Stimulated activated CD4-positive, alpha-beta T cell treated with anti-CD3 and anti-CD28 coated beads, TNF-alpha, amount 100 ng/mL, for 4 hours (primary cell): ENCODE measurements at places on chromosomes 11 and 22.

GRCh38 chr11:46374815-46375214, 6.7 kb upstream of the MDK start:
- DNase-seq, result no peak

- DNase-seq, result no peak
These were observed 13.2 kb downstream of the UEVLD start for GRCh38 chr11:18575361-18575760.

GRCh38 chr22:33539902-33540751, 380.1 kb downstream of the LARGE1 start:
- DNase-seq, result no peak

- no peak for DNase-seq
These were observed 12.4 kb upstream of the CLDN5 start for GRCh38 chr22:19536564-19536963.

DNA sequence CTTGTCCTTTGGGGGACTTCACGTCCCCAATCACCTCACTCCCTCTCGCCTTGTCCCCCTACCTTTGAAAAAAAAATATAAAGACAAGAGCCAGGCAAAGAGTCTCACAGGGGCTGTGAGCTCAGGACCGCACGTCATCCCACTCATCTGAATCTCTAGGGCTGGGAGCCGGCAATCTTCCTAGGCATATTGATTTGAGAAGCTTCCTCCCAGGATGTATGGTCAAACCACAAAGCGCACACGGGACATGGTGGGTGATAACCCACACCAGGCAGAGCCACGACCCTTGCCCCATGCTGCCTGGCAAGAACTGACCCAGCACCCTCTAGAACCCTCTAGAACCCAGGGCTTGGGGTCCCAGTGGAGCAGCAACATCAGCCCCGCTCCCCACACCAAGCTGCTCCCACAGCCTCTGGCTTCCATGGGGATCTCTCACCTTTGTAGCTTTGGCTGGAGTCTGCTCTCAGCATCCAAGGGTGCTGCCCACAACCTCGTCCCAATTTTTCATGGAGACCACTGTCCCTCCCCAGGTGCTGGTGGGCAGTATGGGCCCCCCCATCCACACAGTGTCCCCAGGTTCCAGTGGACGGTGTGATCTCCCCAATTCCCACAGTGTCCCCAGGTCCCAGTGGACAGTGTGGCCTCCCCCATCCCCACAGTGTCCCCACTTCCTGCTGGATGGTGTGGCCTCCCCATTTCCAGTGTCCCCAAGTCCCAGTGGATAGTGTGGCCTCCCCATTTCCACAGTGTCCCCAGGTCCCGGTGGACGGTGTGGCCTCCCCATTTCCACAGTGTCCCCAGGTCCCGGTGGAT, 85.2 kb upstream of the FGF3 start:
- DNase-seq, result no peak

DNA sequence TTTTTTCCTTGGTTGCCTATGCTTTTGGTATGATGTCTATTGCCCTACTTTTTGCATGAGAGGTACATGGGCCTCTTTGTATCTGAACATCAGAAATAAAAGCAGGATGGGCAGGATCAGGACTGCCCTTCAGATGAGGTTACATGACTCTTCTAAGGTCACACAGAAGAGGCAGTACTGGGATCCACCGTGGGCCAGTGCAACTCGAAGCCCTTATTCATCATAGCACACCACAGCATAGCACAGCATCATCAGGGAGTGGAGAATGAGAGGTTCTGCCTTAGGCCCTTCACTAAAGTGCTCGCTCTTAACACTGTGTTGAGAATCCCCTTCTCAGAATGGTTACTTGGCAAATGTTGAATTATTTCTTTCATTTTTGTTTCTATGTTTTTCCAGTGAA, 88.3 kb downstream of the C22orf31 start:
- no peak for DNase-seq

GRCh38 chr22:19173047-19174035, 5.2 kb downstream of the SLC25A1 start:
- no peak for DNase-seq

- DNase-seq, result no peak
These were observed 615.7 kb upstream of the LRRC4C start for GRCh38 chr11:42075180-42075579.

DNA sequence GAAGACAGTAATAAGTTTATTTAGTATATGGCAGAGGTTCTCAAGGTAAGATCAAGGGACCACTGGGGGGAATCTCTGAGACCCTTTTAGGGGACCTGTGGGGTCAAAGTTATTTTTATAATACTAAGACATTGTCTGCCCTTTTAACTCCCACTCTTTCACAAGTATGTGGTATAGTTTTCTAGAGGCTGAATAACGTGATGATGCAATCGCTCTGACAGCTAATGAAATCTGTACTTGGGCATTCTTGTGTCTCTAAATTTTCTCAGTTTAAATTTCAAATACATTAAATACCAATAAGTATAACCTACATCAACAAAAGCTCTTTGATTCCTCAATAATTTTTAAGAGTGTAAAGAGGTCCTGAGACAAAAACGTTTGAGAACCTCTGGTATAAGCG, 147.9 kb downstream of the ATG16L2 start:
- no peak for DNase-seq

- no peak for DNase-seq
These were observed 9.8 kb downstream of the LRRC74B start for GRCh38 chr22:21055564-21055834.

DNA sequence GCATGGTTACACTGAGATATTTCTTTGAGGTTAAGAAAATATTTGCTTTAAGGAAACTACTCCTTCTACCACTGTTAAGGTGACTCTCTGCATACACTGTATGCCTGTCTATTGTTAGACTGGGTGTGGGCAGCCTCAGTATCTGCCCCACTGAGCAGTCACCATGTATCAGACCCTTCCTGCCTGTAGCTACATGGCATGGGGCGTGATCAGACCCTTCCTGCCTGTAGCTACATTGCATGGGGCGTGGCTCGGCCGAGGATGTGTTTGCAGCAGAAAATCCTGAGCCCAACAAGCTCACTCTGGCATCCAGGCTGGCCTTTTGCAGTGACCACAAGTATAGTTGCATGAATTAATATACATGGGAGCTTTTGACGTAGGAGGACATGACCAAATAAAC, 669.4 kb downstream of the OPCML start:
- no peak for DNase-seq

DNA sequence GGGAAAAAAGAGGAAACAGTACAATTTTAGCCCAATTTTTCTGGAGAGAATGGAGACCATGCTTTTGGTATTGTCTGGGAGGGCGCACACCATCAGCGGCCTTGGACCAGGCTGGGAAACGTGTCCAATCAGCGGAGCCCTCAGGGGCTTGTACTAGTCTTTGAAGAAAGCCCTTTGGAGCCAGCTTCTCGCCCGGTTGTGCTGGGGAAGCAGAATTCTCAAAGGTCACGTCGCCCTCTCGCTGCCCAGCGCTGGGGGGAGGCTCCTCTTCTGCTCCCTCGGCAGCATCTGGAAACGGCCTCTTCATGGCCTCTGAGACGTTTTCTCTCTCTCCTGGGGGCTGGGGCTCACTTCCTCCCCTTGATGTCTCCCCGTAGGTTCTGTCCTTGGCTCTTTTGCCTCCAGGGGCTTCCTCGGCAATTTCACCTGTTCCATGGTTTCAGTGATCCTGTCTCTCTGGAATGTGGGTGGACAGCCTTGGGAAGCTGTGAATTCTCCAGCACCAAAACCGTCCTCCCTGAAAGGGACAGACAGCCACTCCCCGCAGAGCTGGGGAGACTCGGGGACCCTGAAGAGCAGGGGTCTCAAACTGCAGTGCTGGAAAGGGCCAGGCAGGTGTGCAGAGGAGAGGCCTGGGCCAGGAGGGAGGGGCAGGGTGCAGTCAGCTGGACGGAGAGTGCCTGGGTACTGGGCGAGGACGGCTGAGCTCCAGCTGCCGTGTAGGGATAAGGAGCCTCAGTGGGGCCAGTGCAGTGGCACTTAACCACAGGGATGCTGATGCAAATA, 80.2 kb downstream of the RPS6KA4 start:
- DNase-seq, result no peak

DNA sequence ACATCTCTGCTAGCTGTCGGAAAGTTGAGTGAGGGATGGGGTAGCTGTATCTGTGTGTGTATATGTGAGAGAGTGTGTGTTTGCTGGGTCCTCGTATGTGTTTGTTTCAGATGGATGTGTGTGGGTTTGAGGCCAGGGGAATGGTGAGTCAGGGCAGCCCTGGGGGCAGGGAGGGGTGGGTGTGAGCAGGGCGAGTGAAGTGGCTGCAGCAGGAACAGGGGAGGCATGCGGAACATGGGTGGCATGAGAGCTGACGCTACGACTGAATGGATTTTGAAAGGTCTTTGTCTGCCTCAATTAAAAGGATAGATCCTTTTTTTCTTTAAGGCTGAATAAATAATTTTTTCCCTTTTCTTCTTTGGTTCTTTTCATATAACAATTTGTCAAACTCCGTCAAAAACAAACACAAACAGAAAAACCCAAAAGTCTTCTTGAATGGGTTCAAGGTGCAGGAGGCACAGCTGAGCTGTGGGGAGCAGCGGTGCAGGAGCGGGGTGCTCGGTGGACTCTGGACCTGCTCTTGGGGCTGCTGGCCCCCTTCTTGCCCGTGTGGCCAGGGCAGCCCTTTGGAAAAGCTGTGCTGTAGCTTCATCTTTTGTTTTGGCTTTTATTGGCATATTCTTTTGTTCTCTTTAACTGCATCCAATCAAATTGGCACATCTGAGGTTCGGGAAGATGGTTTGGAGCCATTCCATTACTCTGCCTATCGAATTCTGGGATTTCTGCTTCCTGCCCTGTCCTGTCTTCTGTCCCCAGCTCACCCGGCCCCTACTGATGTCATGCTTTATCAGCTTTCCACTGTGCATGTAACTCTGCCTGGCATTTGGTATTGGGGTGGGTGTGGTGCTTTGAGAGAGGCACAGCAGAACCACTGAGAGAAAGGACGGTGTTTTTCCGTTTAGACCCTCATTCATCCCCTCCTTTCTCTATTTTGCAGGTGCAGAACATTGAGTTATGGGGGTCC, 80.1 kb downstream of the ADAMTS15 start:
- no peak for DNase-seq

- DNase-seq, result no peak
These were observed 165.5 kb upstream of the C11orf58 start for GRCh38 chr11:16572945-16573344.

DNA sequence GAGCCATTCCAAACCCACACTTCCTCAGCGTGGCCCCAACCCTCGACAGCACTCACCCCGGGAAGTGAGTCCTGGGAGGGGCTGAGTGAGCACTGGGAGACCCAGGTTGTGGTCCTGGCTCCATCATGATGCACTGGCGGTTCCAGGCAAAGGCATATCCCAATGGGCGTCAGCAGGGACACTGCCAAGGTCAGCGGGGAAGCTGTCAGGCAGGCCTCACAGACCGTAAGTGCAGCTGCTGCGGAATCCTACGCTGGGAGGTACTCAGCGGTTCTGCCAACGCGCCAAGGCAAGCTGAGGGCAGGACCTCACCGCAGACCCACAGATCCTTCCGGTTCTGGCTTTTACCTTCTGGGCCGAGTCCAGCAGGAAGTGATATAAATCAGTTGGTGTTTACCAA, 1.4 kb upstream of the GAL3ST1 start:
- no peak for DNase-seq

- no peak for DNase-seq
These were observed 2.9 kb downstream of the CHID1 start for GRCh38 chr11:907668-908067.

GRCh38 chr11:34155057-34155756, 49.8 kb downstream of the NAT10 start:
- no peak for DNase-seq

DNA sequence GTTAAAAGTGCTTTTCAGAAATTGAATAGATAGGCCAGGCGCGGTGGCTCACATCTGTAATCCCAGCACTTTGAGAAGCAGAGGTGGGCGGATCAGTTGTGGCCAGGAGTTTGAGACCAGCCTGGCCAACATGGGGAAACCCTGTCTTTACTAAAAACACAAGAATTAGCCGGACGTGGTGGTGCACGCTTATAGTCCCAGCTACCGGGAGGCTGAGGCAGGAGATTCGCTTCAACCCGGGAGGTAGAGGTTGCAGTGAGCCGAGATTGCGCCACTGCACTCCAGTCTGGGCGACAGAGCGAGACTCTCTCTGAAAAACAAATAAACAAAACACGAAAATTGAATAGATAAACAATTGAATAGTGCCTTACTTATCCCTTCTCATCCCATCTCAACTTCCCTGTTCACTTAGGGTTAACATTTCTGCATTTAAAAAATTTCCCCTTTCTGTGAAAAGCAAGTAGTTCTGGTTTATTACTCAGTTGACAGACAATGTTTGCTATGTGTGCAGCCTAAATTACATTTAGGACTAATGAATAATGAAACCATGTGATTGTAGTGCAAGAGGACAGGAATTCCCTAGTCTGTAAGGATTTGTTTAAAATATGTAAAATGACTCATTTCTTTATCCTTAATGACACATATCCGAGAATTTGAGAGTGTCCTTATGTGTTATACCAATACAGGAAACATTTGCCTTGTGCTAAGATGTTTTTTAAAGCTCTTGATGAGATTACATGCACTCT, 6.0 kb downstream of the RNF169 start:
- DNase-seq, result no peak

- no peak for DNase-seq
These were observed 85.5 kb upstream of the PGR start for GRCh38 chr11:101215069-101215468.

GRCh38 chr11:57493507-57494503, 21.7 kb downstream of the SLC43A1 start:
- DNase-seq, result peak; percentile 61

DNA sequence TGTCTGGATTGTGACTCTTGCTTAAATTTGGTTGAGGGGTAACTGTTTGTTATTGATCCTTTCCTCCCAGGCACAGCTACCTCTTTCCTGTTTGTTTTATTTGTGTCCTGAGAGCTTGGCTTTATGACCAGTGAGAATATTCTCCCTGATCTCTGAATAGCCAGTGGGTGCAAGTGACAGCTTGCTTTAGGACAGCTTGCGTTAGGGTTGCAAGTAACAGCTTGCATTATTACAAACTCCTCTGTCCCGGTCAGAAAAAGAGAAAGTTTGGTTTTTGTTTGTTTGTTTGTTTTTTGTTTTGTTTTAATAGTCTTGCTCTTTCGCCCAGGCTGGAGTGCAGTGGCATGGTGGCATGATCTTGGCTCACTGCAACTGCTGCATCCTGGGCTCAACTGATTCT, 3.3 kb upstream of the KLHL22 start:
- DNase-seq, result no peak

- DNase-seq, result no peak
These were observed 1.9 kb downstream of the CST6 start for GRCh38 chr11:66013762-66014100.

GRCh38 chr11:84829162-84829561, 798.0 kb downstream of the DLG2 start:
- DNase-seq, result no peak

DNA sequence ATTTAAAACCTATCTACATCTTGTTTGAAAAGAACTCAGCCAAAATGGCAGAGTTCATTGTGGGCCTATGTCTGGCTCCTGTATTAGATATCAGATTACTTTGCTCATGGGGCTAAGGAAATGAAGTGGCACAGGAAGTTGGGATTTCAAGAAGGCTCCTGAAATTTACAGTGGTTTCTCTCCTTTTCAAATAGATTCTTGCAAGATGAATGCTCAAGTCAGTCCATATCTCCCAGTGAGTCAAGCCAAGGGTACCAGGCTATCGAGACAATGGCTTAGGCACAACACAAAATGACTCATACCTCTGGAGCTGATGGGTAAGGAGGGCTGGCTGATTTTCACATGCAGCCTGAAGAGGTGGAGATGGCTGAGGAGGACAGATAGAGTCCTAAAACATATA, 24.1 kb upstream of the APOA1 start:
- DNase-seq, result no peak

GRCh38 chr22:30421695-30422480, 3.7 kb upstream of the MTFP1 start:
- DNase-seq, result no peak
